Myocyte (in vitro differentiated cells): ENCODE measurements at places on chromosomes 6 and 20.
A peak's percentile ranks its signal among the peaks of the same experiment; 100 is the strongest.

DNA sequence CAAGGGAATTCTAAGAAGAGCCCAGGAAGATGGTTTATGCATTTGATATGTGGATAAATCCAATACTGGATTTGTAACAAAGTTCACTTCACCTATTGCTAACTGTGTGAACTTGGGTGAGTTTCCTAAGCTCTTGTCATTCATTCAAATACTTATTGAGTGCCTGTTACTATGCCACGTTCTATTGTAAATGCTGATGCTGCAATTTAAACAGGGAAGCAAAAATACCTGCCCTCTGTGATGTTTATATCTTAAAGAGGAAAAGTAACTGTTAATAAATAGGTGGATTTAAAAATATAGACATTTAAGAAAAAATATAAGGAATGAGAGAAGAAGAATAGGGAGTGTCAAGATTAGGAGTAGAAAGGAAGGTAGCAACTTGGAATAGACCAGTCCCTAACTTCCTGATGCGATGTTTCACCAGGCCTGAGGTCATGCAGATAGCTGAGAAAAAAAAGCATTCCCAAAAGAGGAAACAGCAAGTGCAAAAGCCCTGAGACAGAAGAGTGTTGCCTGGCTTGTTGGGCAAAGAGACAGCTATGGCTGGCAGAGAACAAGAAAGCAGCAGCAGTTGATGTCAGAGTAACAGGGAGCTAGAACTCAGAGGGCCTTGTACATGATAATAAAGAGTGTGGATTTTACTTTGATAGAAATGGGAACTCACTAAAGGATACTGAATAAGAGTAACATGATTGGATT lies 54.3 kb upstream of the TCF21 start:
- no peak for DNase-seq

DNA sequence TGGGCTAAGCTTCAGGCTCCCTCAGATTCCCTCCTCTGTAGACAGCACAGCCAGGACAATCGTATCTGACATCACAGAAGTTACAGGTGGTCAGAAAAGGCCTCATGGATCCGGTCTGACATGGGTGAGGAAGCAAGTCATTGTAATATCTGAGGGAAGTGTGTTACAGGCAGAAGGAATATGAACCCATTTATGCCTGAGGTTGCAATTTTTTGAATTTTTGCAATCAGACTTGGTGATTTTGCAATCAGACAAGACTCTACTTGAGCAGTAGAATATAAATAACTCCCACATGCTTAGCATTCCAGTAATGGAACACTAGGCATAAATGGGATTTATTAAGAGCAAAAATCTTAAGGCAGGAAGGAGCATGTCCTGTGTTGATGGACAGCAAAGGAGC lies 52.1 kb downstream of the CBLN4 start:
- no peak for DNase-seq

GRCh38 chr20:1389703-1390580 lies 2.9 kb downstream of the FKBP1A start:
- no peak for DNase-seq

DNA sequence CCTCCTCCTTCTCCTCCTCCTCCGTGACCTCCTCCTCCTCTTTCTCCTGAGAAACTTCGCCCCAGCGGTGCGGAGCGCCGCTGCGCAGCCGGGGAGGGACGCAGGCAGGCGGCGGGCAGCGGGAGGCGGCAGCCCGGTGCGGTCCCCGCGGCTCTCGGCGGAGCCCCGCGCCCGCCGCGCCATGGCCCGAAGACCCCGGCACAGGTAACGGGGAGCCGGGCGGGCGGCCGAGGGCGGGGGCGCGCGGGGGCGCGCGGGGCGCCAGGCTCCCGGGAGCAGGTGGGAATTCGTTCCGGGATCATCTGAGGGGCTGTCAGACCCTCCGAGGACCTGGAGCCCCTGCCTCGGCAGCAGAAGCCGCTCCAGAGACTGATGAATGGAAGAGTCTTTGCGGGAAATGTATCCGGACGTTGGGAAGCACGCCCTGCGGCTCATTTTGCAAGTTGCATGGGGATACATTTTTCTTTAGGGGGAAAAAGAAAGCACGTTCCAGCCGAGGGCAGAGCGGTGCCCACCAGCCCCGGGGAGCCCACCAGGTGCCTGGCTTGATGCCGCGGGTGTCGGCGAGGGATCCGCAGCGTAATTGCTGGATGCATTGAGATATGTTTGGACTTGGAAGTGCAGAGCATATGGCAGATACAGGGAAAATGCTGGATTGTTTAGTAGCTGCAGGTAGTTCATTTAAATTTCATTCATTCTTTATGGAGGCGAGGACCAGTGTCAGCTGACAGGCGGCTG lies 394 bp downstream of the MYB start:
- DNase-seq, result no peak

DNA sequence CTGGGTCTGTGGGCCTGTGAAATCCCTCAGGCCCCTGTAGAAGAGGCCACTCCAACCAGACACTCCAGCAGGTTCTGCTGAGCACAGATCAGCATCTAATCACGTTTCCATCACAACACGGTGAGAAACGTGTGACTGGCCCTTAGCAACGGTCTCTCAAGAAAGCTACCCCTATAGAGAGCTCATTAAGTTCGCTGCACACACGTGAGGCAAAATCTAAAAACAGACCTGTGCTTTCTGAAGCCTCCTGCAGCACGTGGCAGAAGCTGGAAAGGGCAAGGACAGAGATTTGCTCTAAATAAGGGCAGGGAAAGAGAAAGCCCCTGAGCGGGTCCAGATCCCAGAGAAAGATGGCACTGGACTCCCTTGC lies 56.5 kb downstream of the GPR6 start:
- no peak for DNase-seq

DNA sequence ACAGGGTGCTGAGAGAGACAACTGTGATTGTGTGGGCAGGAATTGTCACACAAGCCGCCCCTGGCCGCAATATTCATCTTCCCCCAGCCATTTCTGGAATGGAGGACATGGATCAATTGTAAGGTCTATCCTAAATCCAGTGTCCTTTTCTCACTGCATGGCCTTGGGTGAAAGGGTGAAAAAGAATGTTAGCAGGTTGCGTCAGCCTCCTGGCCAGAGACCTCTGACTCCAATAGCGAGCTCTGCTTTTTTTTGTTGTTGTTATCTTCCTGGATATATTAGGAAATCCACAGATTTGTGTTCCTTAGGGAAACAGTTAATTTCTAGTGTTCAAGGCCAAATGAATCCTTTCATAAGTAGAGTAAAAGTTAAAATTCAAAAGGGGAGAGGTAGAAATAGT lies 47.1 kb upstream of the CD83 start:
- no peak for DNase-seq

- DNase-seq, result no peak
Measured at GRCh38 chr6:2109796-2110195, 135.6 kb downstream of the GMDS start.

DNA sequence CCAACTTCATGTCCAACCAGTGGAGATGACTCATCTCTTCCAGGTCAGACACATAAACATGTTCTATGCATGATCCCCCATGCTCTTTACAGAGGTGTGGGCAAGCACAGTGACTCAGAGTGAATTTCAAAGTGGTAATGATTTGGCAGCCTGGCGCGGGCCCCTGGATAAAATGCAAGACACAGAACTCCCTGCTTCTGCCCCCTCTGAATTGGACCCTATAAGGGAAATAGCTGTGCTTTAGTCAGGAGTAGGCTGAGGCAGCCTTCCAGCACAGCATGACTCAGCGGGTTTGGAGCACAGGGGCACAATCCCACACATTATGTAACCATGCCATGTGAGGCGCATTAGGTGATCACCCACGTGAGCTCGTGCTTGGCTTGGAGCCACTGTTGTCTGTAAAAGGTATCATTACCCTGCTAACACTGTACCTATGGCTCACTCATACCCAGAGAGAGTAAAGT lies 127.4 kb downstream of the C6orf118 start:
- peak; percentile 62 for DNase-seq

- no peak for DNase-seq
Measured at GRCh38 chr20:58971429-58971828, 9.6 kb upstream of the NELFCD start.

GRCh38 chr6:126047648-126048047 lies 61.3 kb downstream of the TRMT11 start:
- no peak for DNase-seq

- DNase-seq, result no peak
Measured at GRCh38 chr6:150981095-150981494, 115.6 kb downstream of the MTHFD1L start.

- no peak for DNase-seq
Measured at GRCh38 chr6:130215526-130215925, 7.2 kb downstream of the SAMD3 start.
